ENCODE measurements at places on chromosomes 1 and 21.

DNA sequence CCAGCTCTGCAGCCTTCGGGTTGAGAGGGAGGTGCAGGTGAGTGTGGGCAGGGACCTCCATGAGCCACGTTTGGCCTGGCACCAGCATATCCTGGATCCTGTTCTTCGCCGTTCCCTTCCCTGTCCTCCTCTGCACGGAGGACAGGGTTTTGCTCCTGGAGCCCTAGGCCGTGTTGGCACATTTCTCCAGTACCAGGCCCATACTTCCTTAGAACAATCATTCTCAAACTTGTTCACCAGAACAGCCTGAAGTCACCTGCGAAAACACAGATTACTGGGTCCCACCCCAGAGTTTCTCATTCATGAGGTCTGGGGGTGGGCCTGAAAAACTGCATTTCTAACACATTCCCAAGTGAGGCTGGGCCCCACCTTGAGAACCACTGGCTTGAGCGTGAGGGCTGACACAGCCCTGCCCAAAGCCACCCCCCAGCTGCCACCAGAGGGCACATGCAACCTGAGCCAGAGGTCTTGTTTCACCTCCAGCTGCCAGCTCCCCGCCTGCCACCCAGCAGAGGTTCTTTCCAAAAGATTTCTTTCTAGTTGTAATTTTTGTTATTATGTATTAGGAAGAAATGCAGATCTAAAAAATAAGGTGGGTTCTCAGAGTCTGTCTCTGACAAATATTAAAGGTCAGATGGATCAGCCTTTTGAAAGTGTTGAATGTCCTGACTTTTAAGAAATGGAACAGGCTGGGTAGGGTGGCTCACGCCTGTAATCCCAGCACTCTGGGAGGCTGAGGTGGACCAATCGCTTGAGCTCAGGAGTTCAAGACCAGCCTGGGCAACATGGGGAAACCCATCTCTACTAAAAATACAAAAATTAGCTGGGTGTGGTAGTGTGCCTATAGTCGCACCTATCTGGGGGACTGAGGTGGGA, 39.6 kb upstream of the LDLRAP1 start:
- DNase-seq, result peak; percentile 30
- peaks cover 16% of the 10 kb centered on the region for H3K4me1 ChIP-seq
- peaks cover 6% of the 10 kb centered on the region for H3K36me3 ChIP-seq
- H3K27ac ChIP-seq, result no peak overlapping the region
- peaks cover 5% of the 10 kb centered on the region for H3K27me3 ChIP-seq

- DNase-seq, result no peak
- peaks cover 24% of the 10 kb centered on the region for H3K4me1 ChIP-seq
- H3K27me3 ChIP-seq, result peaks cover 6% of the 10 kb centered on the region
- peak overlapping the region; percentile 42 for H3K4me3 ChIP-seq
Measured at GRCh38 chr1:37478451-37478881, 4.1 kb downstream of the ZC3H12A start.

DNA sequence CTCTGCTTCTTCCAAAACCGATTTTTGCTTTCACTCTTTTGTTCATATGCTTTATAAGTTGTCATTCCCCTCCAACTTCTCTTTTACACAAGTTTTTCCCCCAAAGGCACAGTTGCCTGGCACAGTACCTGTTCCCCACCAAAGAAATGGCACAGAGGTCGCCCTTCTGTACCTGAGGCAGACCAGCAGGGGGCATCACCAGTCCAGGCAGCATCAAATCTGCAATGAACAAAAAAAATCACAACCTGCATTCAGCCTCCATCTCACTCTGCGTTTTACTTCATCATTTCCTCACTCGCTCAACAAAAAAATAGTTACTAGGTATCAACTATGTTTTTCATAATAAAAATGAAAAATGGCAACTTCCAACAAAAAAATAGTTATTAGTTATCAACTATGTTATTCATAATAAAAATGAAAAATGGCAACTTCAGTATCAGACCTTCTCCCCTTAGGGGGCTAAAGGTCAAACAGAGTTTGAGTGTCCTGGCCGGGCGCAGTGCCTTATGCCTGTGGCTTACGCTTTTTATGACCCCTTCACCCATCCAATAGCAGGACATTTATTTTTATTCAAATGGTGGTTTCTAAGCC, 4.1 kb downstream of the EIF2D start:
- H3K27ac ChIP-seq, result no peak overlapping the region
- H3K4me3 ChIP-seq, result no peak overlapping the region
- H3K4me1 ChIP-seq, result peaks cover 15% of the 10 kb centered on the region
- peak; percentile 48 for DNase-seq

DNA sequence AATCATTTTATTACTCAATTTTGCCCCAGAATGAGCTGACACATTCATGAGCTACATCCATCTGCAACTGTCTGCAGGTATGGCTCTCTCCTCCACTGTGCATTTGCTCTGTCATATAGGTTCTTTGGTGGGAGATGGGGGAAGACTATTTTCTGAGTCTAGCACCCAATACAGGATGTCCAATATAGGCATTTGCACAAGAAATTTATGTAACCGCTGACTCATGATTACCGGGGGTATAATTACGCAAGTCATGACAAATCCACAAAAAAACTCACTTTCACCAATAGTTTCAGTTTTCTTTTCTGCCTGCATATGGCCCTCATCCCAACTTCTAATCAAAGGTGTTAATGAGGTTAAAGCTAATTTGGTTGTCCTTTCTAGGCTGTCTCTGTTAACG, 17.5 kb upstream of the VSIG8 start:
- no peak overlapping the region for H3K27ac ChIP-seq
- H3K4me3 ChIP-seq, result no peak overlapping the region
- H3K27me3 ChIP-seq, result peaks cover 20% of the 10 kb centered on the region

DNA sequence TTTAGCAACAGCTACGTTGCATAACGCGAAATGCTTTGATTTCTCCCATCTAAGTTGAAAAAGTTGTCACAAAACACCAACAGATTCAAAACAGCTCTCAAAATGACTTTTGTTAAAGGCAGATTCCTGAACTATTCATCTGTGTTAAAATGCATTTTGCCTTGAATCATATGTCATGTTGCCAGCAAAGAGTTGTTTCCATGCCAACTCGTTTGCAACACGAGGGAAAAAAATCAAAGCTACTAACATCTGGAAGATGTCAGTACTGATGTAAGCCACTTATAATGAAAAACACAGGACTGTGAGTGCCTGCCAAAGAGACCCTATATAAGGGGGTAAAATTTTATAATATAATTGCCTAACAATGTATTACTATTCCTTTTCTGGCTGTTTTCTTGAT, 182.7 kb upstream of the PTBP2 start:
- peaks cover 19% of the 10 kb centered on the region for H3K4me1 ChIP-seq
- no peaks in the 10 kb centered on the region for H3K36me3 ChIP-seq
- no peaks in the 10 kb centered on the region for H3K27me3 ChIP-seq
- H3K4me3 ChIP-seq, result no peak overlapping the region
- no peak overlapping the region for H3K27ac ChIP-seq

DNA sequence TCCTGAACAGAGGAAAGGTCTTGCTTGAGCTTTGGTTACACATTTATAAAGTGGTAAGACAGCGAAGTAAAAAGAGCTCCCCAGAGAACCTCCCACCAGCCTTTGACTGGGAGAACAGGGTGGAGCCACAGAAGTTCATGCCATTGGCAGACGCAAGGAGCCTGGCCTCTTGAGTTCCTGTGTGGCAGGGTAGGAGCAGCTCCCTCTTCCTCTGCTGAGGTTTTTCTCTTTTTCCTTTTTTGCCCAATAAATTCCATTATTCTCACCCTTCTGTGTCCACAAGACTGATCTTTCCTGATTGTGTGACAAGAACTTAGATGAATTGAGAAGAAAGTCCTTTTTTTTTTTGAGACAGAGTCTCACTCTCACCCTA, 4.3 kb downstream of the THEM4 start:
- peak overlapping the region; percentile 43 for H3K4me3 ChIP-seq
- peaks cover 16% of the 10 kb centered on the region for H3K4me1 ChIP-seq
- no peak for DNase-seq
- peaks cover 54% of the 10 kb centered on the region for H3K36me3 ChIP-seq
- no peak overlapping the region for H3K27ac ChIP-seq

DNA sequence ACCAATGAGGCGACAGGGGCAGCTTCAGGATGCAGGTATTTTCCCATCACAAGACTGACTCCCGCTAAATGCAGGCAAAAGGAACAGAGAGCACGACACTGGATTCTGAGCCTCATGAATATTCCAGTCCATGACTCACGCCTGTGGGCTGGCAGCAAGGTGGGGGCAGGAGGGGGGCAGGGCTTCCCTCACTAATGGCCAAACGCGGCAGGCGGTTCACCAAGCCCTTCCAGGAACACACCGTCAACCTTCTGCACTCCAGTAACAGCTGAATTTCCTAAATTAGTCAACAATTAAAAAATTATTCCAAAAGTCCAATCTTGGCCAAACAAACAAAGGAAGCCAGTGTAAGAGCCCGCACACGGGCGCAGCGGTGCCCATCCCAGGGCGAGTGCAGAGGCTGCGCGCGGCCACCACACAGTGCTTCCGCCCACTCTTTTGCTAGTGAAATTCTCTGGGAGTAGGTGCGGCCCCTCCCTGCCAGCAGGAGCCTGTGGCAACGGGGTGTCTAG, 12.5 kb upstream of the GPR153 start:
- no peaks in the 10 kb centered on the region for H3K27me3 ChIP-seq
- H3K27ac ChIP-seq, result peak overlapping the region; percentile 92
- peak overlapping the region; percentile 72 for H3K4me3 ChIP-seq
- no peak for DNase-seq

DNA sequence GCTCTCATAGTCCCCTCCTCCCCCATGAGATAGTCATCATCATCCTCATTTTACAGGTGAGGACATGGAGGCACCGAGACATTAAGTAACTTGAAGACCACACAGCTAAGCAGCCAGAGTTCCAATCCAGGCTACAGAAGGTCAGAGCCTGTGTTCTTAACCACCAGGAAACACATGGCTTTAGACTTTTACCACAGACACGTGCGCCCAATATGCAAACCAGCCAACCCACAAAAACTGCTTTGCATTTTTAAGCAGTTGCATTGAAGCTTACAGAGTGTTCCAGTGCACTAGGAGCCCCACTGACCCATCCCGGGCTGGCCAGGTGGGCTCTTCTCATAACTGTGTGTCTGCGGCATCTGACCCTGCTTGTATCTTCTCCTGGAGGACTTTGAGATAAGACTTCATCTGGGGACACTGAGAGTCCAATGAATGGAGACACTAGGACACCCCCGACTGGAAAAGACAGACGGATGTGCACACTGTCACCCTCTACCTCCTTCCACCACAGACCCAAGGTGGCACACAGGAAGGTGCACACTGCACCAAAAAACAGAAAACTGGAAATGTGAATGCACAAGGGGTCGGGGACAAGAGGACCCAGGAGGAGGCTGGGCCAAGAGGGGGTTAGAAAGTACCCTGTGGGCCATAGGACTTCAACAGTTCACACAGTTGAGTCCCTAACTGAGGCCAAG, 56.4 kb downstream of the ETS2 start:
- DNase-seq, result no peak
- peaks cover 12% of the 10 kb centered on the region for H3K4me1 ChIP-seq
- no peaks in the 10 kb centered on the region for H3K27me3 ChIP-seq

DNA sequence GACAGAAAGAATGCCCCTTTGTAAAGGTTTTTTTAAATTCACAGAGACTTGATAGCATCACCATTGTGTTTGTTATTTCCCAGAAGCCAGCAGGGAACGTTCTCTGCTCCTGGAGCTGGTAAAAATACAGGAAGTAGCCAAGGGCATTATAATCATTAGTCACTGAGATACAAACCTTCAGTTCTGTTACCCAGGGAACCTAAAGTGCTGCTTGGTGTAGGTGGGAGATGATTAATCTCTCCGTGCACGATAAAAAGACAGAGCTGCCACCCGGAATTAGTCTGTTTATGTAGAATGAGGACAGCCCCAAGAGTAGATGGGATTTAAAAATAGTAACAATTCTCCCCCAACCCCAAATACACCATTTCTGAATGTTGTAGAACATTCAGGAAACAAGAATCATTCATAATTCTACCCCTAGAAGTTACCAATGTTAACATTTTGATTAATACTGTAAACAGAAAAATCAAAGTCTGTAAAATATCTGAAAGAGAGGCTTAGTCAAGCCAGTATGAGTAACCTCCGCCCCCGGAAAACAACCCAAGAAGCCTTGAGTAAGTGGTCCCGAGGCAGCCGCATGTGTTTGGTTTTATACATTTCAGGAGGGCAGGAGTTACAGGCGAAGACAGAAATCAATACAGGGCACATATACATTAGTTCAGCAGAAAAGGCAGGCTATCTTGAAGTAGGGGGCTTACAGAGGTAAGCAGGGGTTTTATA, 45.3 kb upstream of the CTBS start:
- DNase-seq, result no peak
- peaks cover 13% of the 10 kb centered on the region for H3K4me1 ChIP-seq
- peak overlapping the region; percentile 39 for H3K27ac ChIP-seq
- H3K36me3 ChIP-seq, result peaks cover 4% of the 10 kb centered on the region

DNA sequence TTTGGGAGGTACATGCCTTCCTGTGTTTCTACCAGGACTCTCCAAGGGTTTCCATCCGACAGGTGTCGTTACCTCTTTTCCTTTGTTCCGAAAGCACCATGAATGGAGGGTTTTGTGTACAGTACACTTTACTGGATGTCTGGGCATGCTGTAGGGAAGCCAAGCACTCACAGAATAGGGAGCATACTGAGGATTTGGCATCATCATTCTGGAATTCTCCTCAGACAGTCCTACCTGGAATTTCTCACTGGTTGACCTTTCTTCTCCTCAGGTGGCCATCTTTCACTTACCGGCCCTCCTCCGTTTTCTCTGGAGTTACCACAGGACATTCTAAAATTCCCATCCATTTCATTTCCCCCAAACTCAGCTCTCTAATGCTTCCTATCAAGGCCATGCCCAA, 5.9 kb upstream of the MPL start:
- H3K4me1 ChIP-seq, result no peaks in the 10 kb centered on the region
- DNase-seq, result no peak
- H3K4me3 ChIP-seq, result no peak overlapping the region
- no peaks in the 10 kb centered on the region for H3K36me3 ChIP-seq
- H3K27ac ChIP-seq, result no peak overlapping the region

Measured in neural crest cell (in vitro differentiated cells).